ENCODE measurements at places on chromosomes 12 and 14. TPM values are rescaled to one million over a fixed set of nuclear protein-coding genes. Genes with fewer than 3 reads are reported as not detected.

PRR4 gene
- polyA plus RNA-seq = 3.9 TPM

ARMH4 gene
- polyA plus RNA-seq = 6.5 TPM

HHIPL1 gene
- polyA plus RNA-seq = 6.5 TPM

SPIC gene
- not detected for polyA plus RNA-seq

GSKIP gene
- polyA plus RNA-seq = 35.4 TPM

DNA sequence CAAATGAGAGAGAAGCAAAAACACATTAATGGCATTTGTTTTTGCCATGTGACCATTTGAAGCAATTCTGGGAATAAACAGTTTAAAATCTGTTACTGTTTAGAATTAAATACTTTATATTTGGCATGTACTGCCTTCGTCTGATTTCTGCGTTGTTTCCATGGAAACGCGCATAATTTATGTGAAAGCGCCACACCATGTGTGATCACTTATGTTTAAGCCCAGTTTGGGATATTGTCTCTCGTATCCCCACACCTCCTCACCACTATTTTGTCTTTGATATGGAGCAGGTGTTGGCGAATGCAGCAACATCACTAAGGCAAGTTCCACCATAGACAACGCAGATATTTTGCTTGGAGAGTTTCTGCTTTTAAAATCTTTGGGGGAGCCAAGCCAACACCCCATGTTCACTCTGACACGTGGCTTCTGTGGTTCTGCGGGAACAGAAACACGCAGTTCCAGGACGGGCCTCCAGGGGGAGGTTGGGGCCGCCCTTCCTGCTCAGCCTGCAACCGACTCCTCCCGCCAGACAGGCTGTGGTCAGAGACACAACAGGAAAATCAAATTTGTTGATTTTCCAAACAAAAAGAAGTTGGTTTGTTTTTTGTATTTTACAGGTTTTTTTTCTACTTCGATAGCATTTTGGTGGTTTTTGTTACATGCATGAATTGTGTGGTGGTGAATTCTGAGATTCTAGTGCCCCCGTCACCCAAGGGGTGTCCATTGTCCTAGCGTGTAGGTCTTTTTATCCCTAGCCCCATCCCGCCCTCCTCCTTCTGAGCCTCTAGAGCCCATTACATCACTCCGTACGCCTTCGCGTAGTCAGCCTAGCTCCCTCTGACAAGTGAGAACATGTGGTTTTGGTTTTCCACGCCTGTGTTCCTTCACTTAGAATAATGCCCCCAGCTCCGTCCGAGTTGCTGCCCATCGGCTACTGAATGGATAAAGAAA, 101.9 kb upstream of the SFSWAP start:
- peak; percentile 78 for DNase-seq

DNA sequence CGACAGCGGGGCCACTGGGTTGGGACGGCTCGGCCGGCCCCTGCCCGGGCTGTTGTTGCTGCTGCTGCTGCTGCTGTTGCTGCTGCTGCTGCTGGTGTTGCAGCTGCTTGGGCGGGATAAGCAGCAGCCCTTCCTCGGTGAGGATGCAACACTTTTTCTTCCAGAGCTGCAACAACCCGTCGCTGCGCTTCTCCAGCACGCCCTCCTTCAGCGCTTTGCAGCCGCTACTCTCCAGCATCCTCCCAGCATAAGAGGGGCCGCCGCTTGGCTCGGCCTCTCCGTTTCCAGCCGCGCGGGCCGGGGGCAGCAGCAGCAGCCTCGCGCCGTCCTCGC, 529 bp downstream of the PHLDA1 start:
- DNase-seq = no peak

DNA sequence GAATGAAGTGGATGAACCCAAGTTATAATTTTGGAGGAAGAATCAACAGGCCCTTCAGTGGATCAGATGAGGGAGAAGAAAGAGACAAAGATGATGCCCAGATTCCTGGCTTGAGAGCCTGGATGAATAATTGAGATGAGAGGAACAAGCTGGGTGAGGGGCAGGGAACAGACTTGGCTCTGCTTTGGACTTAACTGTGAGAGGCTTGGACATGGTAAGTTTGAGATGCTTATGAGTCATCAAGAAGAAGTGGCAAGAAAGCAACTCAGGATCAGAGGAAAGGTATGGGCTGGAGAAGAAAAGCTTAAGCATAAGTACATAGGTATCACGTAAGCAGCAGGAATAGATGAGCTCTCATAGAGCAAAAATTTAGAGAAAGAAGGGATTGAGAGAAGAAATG, 55.3 kb downstream of the FIGNL2 start:
- DNase-seq = peak; percentile 67

- no peak for DNase-seq
Observed at GRCh38 chr12:52946334-52946733, 2.6 kb upstream of the KRT18 start.

- peak; percentile 34 for DNase-seq
Observed at GRCh38 chr14:50865391-50866076, 6.3 kb upstream of the ABHD12B start.

GRCh38 chr14:70808416-70809224, 693 bp downstream of the MAP3K9 start:
- peak; percentile 24 for DNase-seq

DNA sequence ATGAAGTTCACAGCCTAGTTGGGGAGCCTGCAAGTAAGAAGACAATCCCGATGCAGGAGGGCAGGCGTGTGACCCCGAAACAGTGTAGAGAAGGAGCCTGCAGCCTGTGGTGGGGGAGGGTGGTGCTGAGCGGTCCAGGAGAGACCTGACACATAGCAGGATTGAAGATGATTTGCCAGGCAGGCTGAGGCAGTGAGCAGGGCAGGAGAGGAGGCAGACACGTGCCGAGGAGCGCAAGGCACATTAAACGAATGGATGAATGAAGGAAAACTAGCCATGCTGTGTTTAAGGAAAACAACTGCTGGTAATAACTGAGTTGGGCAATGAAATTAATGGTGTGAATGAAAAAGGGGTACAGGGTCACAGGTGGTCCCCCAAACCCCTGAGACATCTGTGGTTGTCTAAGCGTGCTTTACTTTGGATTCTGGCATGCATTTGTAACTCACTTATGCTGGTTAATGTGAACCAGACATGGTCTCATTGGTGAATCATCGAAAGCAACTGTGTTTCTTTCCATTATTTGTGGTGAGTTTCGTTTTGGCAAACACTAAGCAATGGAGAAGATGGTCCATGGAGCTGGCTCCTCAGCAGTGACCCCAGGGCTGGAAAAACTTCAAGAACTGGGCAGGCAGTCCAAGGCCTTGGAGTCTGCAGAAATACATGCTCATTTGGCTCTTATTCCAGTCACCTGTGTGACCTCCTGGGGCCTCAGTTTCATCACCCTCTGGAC, 96.9 kb upstream of the EVL start:
- peak; percentile 93 for DNase-seq

DNA sequence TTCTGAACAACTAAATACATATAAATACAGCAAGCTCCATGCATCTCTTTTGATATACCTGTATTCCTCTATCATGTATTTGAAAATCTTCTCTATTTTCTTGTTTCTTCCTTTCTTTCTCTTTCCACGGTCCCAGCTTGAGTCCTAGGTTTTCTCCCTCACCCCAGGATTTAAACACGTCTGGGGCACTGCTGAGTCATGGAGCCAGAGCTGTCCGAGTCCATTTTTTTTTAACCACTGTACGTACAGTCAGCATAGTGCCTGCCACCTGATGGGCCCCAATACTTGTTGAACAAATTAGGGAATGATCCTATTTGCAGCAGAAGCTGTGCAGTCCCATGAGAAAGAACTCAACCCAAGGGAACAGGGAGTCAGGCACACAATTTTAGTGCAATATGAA, 158.1 kb downstream of the ATP23 start:
- no peak for DNase-seq

- DNase-seq = no peak
Observed at GRCh38 chr12:118959985-118960560, 21.3 kb upstream of the SRRM4 start.

- peak; percentile 65 for DNase-seq
Observed at GRCh38 chr12:7460375-7461259, 16.7 kb upstream of the CD163L1 start.

DNA sequence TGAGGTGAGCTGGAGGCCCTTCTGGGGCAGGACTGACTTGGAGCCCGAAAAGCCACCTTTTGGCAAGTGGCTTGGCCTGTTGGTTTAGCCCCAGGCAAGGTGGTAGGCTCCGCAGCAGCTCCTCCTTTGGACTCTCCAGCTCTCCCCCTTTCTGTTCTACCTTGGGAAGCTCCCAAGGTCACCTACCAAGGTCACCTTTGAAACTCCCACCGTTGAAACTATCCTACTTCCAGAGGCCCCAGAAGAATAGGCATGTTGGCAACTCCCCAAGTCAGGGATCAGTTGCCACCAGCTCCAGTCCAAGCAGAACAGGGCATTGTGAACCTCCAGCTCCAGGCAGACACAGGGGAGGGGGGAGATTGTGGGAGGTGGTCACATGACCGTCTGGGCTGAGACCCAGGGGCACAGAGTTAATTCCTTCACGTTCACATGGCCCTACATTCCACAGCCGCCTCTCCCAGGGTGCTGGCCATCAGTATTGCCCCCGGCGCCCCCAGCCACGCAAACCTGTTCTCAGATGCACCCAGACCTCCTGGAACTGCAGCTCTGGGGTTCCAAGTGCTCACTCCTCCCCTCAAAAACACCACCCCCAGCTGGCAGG, 14.4 kb downstream of the IRF2BPL start:
- no peak for DNase-seq

GRCh38 chr14:97943619-97944018, 1146.4 kb downstream of the VRK1 start:
- DNase-seq = no peak

- DNase-seq = no peak
Observed at GRCh38 chr14:55927028-55927427, 191.2 kb upstream of the PELI2 start.

GRCh38 chr14:33836203-33836899, 114.5 kb downstream of the EGLN3 start:
- DNase-seq = no peak

GRCh38 chr14:75422169-75422568, 5.7 kb upstream of the JDP2 start:
- peak; percentile 94 for DNase-seq

GRCh38 chr14:68584786-68585185, 208.1 kb downstream of the ZFP36L1 start:
- no peak for DNase-seq

Data from GM23248 (cell line).